ENCODE measurements at places on chromosomes 13 and 19.

DNA sequence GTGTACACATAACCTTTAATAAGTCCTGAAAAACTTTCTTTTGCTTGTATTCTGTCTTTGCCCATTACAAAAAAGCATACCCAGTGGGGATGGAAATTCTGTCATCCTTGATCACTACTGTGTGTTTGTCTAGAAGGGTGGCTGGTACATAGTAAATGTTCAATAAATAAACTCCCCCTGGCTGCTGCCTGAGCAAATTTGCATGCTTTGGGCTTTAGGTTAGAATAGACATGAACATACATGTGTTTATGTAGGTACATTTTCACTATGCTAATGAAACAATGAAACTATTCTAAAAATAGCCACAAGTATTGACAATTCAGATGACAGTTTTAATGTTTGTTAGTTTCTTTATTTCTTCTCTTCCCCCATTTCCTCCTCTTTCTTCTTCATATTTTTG is 36.1 kb downstream of the TNFSF13B start:
- no peak for DNase-seq

GRCh38 chr13:76958841-76959432 is 10.6 kb downstream of the ACOD1 start:
- DNase-seq = no peak

DNA sequence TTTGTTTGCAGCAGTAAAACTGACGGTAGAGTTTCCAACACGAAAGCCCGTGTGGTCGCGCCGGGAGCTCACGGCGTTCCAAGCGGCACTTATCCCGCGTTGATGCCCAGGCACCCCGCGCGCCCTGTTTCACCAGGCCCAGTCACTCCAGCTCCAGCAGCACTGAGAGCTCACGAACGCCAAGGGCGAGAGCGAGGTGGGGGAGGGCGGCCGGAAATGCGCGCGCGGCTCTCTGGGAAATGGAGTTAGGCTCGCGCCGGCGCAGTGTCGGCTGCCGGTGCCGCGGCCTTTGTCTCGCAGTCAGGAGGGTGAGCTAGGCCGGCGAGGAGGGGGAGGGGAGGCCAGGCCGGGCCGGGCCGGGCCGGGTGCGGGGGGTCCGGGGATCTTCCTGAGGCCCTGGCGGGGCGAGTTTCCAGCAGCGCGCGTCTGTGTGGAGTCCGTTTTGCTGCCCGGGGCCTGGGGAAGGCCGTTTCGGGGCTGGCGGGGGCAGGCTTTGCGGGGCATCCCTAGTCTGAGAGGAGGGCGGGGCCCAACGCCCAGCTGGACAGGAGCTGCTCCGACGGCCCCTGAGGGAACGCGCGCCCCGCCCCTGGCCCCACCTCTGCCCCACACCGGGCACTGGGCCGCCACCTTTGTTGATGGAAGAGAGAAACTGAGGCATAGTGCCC is at the start of gene ZNF135:
ZNF135 (plus strand) TSS at position 280 of the 668 bp plus-strand sequence. CDS start 721 bp downstream, outside the sequence.
- peak; percentile 19 for DNase-seq

- no peak for DNase-seq
Observed at GRCh38 chr19:45800070-45800553, 7.5 kb upstream of the DMWD start.

DNA sequence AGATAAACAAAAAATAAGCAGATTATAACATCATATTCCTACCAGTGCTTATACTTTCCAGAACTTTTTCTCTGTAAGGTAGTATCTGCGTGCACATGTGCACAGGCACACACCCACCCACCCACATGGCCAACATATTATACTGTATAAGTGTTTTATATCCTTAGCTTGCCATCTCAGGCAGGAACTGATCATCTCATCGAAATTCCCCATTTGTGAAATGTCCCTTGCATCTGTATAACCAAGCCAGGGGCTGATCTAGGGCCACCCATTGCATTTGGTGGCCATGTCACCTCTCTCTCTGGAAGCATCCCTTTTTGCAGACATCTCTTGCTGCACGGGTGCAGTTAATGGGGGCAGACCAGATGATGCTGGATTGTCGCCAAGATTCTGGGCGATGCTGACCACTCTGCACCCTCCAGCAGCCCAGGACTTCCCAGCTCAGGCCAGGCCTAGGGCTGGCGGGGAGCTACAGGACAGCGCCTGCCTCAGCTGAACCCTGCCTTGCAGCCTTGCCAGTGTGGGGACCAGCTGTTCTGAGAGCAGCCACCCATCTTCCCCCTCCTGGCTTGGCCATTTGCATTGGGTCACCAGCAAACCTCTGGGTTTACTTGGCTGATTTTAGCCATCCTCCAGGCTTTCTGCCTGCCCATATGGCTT is 95.9 kb downstream of the SLC7A1 start:
- DNase-seq = no peak

- no peak for DNase-seq
Observed at GRCh38 chr19:4473763-4474513, 1.8 kb downstream of the HDGFL2 start.

GRCh38 chr13:110312339-110313031 is 5.4 kb downstream of the COL4A2 start:
- DNase-seq = no peak

- DNase-seq = no peak
Observed at GRCh38 chr19:39705578-39706188, 1.4 kb downstream of the LGALS14 start.

DNA sequence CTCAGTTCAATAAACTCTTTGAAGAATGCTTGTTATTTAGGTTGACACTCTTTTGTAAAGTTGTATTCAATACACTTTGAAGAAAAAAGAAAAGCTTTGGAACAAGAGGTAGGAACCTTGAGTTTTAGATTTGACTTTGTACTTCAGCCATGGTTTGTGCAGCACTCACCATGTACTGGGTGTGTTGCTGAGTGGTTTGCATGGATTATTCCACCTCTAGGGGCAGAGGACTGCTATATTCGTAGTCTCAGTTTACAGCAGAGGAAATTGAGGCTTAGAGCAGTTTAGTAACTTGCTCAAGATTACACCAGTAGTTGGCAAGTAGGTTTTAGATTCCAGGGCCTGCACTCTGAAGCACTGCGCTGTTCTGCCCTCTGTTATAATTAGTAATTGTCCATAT is 68.8 kb downstream of the DNAJC3 start:
- DNase-seq = no peak

- peak; percentile 74 for DNase-seq
Observed at GRCh38 chr19:48333467-48334384, 8.4 kb downstream of the EMP3 start.

GRCh38 chr13:61247149-61247936 is 168.3 kb downstream of the PCDH20 start:
- DNase-seq = no peak

GRCh38 chr19:3375221-3376090 is 9.1 kb downstream of the NFIC start:
- DNase-seq = no peak

DNA sequence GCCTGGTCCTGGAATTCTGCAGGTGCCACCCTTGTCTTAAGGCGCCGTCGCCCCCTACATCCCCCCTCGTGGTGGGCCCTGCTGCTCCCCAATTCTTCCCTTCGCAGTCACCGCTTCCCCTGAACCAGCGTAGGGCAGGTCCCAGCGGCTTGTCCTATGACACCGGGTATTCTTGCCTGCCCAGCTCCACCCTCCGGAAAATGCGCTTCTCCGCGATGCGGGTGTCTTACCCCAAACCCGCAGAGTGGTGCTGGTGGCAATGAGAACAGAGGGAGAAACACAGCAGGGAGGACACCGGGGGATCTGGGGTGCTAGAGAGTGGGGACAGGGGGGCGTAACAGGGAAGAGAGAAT is 9.0 kb downstream of the ZNF808 start:
- no peak for DNase-seq

DNA sequence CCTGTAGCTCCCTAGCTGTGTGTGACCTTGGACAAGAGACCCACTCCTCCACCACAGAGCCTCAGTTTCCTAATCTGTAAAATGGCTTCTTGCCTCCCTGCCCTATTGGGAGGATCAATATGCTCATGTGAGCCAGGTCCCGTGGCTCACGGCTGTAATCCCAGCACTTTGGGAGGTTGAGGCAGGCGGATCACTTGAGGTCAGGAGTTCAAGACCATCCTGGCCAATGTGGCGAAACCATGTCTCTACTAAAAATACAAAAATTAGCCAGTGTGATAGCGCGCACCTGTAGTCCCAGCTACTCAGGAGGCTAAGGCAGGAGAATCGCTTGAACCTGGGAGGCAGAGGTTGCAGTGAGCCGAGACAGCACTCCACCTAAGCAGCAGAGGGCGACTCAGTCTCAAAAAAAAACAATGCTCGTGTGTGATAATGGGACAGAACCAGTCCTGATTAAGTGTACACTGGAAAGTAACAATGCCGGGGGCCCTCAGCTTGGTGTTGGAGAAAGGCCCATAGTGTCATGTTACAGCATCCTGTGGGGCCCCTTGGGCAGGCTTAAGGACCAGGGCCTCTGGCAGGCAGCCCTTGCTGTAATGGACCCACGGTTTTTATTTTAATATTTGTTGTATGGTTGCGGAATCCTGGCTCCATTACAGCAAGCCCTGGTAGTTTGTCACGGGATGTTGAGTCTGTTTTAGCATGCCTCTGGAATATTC is 6.8 kb downstream of the RPS11 start:
- no peak for DNase-seq

DNA sequence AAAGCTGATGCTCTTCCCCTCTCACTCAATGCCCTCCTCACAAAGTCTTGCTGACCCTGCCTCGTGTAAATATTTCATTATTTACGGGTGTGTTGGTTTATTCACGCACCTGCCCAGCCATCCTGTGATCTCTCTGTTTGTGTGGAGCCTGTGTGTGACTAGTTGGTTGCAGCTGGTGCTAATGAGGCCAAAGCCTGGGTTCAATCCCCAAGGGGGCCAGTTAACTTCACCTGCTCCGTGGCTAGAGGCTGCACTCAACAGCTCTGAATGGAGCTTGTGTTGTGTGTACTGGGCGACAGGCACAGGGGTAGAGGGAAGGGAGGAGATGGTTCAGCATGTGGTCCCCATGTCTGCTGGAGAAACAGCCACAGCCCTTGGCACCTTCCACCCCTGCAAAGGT is 109.5 kb downstream of the DNAJC15 start:
- DNase-seq = no peak

DNA sequence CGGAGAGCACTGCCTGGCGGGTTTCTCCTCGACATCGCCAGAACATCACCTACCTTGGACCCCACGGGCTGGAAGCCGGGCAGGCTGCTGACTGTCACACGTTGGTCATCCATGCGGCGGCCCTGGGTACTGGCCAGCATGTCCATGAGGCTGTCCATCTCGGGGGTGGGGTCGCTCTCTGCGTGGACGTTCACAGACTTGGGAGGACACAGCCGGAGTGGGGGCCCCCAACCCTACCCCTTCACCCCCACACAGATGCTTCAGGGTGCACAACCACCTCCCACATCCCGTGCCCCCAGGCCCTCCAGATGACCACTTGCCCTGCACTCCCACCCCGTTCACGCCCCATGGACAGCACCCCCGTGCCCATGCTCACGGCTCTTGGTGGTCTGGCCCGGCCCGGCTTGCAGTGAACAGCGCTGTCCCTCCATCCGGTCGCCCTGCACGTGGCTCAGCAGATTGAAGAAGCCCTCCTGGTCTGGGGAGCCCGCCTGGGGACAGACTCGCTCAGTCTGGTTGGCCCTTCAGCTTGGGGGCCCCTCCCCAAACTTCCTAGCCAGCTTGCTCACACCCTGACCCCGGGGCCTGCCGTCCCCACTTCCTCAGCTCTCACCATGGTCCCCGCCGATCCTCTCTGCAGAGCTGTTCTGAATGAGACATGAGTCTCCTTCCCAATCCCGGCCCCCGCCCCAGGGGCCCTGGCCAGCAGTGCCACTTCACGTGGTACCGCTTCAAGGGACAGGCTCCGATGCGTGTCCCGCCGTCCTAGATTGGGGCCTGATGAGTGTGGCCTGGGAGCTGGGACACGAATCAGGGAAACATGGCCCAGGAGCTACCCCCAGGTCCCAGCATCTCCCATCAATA is 947 bp downstream of the PCP2 start:
- DNase-seq = no peak

DNA sequence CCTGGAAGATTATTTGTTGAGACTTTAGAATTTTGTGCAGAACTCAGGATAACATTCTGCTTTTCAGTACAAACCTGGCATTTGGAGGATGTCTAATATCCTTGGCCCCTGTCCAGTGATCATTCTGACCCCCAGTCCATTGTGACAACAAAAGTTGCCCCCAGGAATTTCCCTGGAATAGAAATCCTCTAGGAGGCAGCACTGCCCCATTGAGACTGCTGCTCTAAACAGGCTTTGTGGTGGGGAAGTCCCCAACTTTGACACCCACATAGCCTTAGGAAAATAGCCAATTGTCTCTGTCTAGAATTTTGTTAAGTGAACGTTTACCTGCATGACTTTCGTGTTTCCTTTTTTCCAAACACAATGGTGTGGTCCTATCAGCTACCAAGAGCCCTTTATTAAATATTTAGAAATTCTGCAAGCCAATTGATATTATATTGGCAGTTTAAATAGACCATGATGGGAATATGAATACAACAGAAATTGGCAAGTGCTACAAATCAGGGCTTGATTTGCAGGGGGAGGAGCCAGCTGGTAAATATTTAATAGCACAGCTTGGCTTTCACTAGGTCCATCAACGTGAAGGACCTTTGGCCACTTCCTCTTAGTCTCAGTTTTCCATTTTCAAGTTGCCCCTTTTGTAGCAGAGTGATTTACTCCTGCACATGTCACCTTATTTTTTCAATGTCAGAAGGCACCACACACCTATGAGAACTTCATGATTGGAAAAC is 451.7 kb downstream of the EFNB2 start:
- no peak for DNase-seq

DNA sequence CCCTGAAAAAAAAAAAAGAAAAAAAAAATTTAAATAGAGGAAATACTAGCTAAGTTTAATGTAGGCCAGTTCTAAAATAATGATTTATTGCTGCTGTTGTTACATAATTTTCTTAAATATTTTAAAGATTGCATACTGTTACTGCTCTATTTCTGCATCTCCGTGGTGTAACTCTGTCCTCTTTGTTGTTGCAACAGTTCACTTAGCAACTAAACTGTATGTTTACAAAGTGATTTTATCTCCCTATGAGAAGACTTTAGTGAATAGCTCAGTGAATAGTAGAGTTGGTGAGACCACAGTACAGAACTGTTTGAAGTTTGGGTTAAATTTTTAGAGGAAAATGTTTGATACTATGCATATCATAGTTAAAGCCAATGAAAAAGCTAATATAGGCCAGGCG is 19.4 kb downstream of the BRCA2 start:
- DNase-seq = no peak

DNA sequence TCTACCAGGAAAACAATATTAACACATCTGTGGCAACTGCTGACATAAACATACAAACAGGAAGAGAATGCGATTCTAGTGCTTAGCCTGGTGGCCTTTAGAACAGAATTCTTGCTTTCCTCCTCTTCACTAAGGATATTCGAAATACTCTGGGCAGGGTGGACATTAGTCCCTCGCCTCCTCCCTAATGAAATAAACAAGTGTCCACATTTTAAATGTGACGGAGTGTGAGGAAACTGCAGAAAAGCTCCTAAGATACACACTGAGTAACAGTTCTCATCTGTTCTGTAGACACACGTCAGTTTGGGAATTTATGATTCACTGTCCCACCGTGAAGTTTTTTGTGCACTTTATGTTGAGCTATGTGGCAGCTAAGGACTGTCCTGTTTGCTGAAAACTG is 639 bp downstream of the STARD13 start:
- no peak for DNase-seq

DNA sequence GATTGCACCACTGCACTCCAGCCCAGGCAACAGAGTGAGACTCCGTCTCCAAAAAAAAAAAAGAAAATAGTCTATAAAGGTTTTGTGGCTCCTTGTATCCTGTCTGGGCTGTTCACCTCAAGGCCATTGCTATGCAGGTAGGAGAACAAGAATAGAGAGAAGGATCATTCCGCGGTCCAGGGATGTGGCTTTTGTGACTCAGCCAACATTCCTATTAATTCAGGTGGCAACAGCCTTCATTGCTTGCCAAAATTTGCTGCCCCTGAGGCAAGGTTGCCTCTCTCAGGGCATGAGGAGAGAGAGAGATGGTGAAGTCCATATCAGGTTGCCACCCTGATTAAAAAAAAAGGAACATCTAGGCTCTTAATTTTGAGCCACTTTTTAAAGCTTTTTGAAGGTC is 8.0 kb downstream of the ZNF551 start:
- no peak for DNase-seq
